GM20000 (cell line): ENCODE measurements at places on chromosomes 13 and 19.

GRCh38 chr19:48455171-48455907, at the start of gene KCNJ14:
TSS of gene KCNJ14 (plus strand) at chr19:48455574. CDS start at chr19:48461725, 6,151 bp downstream.
- no peak for DNase-seq

DNA sequence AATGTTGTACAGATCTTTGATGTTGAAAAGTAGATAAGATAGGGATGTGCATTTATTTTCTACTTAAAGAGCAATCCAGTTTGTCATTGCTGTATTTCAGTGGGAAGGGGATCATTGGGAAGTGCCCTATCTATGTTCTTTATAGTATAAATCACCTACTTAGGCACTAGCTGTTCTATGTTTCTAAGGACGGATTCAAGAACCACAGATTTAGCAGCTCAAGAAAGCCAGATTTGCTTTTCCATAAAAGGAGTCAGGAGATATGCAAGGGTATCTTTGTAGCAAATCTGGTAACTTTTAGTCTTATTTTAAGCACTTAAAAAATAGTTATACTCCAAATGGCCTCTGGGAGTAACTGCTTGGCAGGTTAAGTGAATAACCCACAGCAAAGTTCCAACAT, 23.7 kb downstream of the DCLK1 start:
- DNase-seq, result no peak

DNA sequence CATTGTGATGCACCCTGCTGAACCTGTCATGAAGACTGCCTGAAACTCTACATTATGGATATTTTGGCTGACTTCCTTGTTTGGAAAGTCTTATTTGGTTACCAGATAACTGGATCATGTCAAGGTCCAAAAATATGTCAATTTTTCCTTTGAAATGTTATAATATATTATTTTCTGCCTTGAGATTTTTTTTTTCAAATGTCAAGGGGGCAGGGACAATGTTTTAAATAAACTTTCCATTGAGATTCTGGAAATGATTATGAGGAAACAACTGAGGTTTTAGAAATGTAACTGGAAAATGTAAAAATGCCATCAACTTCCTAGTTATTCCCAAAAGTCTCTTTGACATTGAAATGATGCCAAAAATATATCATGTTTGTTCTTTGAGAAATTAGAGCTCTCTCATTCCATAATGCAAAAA, 117.0 kb downstream of the RFC3 start:
- no peak for DNase-seq

DNA sequence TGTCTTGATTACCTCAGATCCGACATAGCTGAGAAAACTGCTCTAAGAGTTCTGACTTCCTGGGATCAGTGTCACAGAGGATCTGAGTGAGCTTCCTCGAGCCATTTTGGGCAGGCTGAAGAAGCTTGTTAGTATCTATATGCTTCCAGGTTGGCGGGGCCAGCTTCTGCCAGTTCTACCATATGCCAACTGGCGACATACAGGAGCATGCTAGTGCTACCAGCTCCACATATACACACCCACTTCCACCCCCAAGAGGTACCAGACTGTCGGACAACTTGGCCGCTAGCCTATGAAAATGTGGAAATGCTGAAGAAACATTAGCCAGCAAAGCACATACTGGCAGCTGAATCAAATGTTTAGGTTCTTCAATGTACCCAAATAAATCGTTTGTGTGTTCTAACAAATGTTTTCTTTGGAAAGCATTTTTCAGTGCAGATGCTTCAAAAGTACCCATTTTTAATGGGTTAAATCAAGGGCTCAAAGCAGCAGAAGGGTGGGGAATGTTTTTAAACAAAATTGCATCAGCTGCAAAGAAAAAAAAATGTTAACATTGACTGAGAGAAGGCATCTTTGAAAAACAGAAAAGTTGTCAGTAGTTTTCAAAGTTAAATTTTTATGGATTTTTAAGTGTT, 163.7 kb downstream of the KLF12 start:
- DNase-seq, result no peak

- no peak for DNase-seq
These were observed 3.4 kb downstream of the NAPSA start for GRCh38 chr19:50362030-50362412.

DNA sequence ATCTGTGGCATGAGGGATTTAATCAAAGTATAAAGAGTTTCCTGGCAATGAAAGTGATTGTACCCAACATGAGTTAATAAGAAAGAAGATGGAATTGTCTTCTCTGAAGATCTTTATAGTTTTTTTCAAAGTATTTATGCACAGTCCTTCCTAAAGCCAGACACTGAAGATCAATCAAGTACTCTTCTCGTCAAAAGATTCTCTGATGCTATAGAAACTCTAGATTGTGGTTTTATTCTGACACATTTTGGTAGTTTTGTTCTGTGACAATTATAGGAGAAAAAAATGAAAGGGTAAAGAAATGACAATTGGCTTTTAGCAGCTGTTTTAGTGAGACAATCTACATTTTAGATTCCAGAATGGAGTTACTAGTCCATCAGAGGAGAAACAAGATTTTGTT, 10.4 kb upstream of the ENOX1 start:
- DNase-seq, result no peak

DNA sequence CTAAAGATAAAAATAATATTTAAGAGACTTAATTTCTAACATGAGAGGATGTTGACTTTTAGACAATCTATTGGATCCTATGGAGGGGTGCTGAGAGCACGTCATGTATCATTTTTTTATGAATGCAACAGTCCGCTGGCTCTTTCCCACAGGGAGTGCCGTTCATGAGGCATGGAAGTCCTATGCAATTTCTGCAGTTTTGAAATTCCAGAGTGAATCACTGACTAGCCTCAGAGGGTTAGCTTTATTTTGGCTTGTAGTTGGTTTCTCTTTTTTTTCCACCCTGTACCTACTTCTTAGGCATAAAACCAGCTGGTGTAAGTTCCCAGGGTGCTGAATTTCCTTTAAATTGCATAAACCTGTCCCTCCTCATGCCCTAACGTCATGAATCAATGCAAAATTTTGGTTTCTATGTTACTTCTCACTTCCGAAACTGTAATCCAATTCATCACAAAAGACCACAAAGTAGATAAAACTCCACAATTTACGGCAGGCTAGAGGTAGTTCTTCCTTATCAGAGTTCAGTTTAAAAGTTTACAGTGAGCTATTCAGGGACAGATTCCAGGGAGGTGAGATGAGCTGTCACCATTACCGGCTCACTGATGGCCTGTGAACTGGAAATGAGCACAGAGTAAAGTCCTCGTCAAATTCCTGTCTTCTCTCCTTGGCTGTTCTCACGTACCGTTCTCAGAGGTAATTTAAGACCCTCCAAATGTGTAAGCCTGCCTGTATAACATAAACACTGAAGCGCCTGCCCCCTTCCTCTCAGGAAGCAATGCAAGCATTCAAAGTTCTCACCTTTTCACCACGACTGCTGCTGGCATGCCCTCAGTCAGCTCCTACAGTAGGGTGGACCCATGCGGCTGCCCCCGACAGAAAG, 216.6 kb upstream of the SLC10A2 start:
- no peak for DNase-seq

DNA sequence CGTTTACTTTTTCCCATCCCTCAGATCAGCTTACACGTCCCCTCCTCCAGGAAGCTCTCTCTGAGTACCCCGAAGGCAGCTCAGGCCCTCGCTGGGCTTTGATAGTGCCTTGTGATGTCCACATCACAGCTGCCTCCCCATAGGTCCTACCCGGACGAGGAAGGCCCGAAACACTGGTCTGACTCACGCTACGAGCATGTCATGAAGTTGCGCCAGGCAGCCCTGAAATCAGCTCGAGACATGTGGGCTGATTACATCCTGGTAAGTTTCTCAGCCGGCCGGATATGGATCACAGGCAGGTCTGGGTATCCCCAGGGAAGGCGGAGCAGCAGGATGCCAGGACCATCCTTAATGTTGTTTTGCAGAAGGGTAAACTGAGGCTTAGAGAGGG, 4.8 kb downstream of the COLGALT1 start:
- DNase-seq, result no peak

- DNase-seq, result no peak
These were observed 92.2 kb downstream of the DCLK1 start for GRCh38 chr13:36038785-36039555.

- DNase-seq, result no peak
These were observed 24.1 kb upstream of the NDFIP2 start for GRCh38 chr13:79456656-79457365.
